ENCODE measurements at places on chromosomes 6 and 20. TPM values are rescaled to one million over a fixed set of nuclear protein-coding genes. Genes with fewer than 3 reads are reported as not detected.

GRCh38 chr6:169520104-169520503, 181.7 kb downstream of the WDR27 start:
- no peaks in the 10 kb centered on the region for H3K36me3 ChIP-seq
- no peaks in the 10 kb centered on the region for H3K4me1 ChIP-seq
- DNase-seq, result no peak
- H3K27ac ChIP-seq, result no peak overlapping the region
- H3K4me3 ChIP-seq, result no peak overlapping the region

- H3K27me3 ChIP-seq, result 0 out of 2 replicates have a peak, but pooled peaks cover 10% of the 10 kb centered on the region
- DNase-seq, result no peak
- H3K4me3 ChIP-seq, result no peak overlapping the region
- no peak overlapping the region for H3K27ac ChIP-seq
These were observed 227.7 kb upstream of the TSHZ2 start for GRCh38 chr20:52744441-52744840.

DNA sequence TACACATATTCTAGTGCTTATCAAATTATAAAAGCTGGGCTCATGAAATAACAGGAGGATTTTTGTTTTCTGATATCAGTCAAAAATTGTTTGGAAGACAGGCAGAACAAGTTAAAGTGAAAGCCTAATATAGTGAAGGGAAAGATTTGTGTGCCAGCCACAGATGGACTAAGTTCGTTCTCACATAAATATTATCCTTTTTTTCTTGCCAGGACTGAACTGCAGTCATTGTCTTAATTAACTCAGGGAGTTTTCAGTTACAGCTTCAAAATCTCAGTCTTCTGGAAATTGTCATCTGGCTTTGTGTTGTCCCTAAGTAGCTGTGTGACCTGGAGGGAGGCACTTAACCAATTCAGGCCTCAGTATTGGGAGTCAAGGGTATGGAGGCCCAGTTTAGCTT, 40.7 kb downstream of the PLCB4 start:
- H3K27me3 ChIP-seq, result no peaks in the 10 kb centered on the region

- no peak overlapping the region for H3K4me3 ChIP-seq
- H3K4me1 ChIP-seq, result no peaks in the 10 kb centered on the region
- DNase-seq, result no peak
- no peak overlapping the region for H3K27ac ChIP-seq
- 0 out of 2 replicates have a peak, but pooled peaks cover 3% of the 10 kb centered on the region for H3K36me3 ChIP-seq
These were observed 151.1 kb downstream of the TMEM242 start for GRCh38 chr6:157172231-157172701.

DNA sequence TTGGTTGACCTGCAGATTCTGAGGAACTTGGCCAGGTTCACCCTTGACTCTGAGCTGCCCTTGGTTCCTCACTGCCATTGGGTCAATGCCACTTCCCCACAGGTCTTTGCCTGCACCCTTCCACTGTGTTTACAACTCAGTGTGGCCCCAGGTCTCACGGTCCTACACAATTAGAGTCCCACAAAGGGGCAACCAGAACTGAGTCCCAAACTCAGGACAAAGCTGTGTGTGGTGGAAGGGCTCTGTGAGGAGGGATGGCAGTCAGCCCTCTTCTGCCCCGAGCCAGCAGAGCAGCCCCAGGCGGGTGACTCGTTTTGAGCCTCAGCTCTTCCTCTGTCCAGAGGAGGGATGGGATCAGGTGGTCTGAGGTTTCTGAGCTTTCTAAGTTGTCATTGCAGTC, 69.5 kb downstream of the NPEPL1 start:
- H3K27ac ChIP-seq, result no peak overlapping the region
- H3K4me1 ChIP-seq, result peaks cover 12% of the 10 kb centered on the region
- H3K4me3 ChIP-seq, result no peak overlapping the region
- H3K27me3 ChIP-seq, result peaks cover 84% of the 10 kb centered on the region

Gene DCBLD1
- total RNA-seq, result 31.1 TPM
